ENCODE measurements at places on chromosomes 3 and 15. TPM values are rescaled to one million over a fixed set of nuclear protein-coding genes. Genes with fewer than 3 reads are reported as not detected.

Gene ABHD5
- 33.7 TPM for total RNA-seq

Gene PLSCR5
- total RNA-seq: not detected

Gene CCDC9B
- total RNA-seq: 26.0 TPM

Gene SHF
- 2.9 TPM for total RNA-seq

Gene PFN2
- total RNA-seq: 261 TPM

Gene P3H2
- 0.03 TPM for total RNA-seq

Gene CLEC3B
- not detected for total RNA-seq

Gene IL17RD
- total RNA-seq: 5.7 TPM

Gene GOLGA8T
- 0.06 TPM for total RNA-seq

Gene PAQR5
- 5.3 TPM for total RNA-seq

Gene AMIGO3
- total RNA-seq: 2.0 TPM

Gene RFTN1
- 38.4 TPM for total RNA-seq

DNA sequence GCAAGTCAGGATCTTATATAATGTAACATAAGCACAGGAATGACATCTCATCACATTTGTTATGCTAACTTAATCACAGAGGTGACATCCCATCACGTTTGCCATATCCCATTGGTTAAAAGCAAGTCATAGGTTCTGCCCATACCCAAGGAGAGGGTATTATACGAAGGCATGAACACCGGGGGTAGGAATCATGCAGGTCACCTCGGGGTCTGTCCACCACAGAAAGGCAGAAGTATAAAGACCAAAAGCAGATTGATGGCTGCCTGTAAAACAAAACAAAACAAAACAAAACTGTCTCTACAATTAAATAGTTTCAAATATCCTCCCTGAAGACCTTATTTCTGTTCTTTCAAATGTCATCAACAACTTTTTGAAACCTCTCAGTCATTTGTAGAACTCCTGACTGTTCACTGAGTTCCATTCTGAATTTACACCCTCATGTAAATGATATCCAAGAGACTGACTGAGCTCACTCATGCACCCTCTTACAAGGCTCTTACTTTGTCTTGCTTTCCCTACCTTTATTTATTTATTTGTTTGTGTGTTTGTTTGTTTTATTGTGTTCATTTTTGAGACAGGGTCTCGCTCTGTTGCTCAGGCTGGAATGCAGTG, 22.7 kb upstream of the ZNF639 start:
- DNase-seq: no peak

DNA sequence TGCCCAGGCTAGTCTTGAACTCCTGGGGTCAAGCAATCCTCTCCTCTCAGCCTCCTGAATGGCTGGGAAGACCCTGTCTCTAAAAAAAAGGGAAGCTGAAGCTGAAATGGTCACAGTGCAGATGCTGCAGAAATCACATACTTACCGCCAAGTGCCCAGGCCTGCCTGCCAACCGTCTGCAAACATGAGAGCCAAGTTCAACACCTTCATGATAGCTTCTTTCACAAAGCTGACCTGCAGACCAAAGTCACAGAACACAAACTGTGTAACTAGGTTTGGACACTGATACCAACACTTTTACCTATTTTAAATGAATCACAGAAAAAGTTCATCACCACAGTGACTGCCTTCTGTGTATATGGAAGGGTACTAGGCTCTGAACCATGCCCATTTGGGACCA, 22.8 kb upstream of the CYFIP1 start:
- no peak for DNase-seq

DNA sequence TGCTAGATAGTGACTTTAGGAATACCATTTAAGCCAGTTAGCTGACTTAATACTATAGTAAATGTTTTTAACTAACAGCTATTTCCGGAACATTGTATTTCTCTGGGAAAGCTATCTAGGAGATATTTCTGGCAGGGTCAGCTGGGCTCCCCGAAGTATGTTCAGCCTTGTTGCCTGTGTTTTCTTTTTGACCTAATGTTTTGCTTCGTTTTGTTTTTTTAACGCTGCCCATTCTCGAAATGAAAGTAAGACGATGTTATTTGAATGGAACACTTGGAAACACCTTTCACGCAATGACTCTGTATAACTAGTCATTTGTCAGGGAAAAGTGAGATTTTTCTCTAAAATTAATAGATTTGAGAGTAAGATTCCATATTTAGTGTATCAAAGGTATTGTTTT, 702.9 kb upstream of the NAALADL2 start:
- peak; percentile 20 for DNase-seq

DNA sequence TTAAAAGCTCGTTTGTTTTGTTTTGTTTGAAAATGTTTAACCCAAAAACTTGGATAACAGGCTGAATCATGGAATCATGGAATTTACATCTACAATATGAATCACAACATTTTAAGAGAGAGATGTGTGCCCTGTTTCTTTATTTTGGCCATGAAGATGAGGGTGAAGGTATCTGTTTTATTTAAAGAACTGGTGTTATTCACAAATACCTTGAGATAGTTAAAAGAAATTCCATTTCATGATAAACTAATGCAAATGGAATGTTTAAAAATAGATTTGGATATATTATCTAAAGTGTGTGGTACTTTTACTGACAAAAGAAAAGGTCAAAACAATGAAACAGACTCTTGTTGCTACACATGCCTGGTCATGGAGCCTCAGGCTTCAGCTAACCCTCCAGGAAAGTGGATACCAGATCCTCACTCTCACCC, 486.0 kb upstream of the CFAP20DC start:
- no peak for DNase-seq

DNA sequence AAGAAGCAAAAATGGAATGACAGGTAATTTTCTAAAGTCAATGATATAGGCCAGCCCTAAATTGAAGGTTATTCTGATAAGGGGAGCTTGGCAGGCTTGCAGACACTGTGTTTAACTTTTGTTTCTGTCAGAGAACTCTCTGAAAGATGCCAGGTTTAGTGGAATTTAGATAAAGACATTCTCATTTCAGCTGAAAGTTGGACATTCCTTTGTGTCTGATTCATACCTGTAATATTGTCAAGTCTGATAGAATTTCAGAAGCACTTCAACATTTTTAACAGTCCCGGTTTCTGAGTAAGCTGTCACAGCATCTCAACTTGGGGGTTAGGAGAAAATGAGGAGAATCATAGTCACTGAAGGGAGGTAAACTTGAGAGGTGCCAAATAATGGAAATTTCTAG, 84.0 kb downstream of the DIPK2A start:
- peak; percentile 69 for DNase-seq

DNA sequence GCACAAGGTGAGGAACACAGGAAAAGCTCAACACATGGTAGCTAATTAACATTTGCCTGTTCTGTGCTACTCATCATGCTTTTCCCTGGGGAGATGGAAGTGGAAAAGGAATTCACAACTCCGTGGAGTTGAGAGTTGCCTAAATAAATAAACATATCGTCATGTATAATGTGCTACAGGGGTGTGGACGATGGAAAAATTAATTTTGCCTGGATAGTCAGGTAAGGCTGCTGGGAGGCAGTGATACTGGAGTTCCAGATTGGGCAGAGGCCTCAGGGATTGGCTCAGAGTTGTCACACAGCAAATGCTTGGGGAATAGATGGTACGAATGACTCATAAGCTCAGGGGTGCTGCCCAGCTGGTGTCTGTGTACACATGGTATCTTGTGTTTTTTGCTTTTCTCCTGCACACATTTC, 3.1 kb upstream of the ABHD6 start:
- DNase-seq: peak; percentile 40

- DNase-seq: no peak
Observed at GRCh38 chr3:97391167-97391566, 373.4 kb upstream of the ARL6 start.

- DNase-seq: no peak
Observed at GRCh38 chr15:69226023-69226355, 65.6 kb downstream of the GLCE start.

DNA sequence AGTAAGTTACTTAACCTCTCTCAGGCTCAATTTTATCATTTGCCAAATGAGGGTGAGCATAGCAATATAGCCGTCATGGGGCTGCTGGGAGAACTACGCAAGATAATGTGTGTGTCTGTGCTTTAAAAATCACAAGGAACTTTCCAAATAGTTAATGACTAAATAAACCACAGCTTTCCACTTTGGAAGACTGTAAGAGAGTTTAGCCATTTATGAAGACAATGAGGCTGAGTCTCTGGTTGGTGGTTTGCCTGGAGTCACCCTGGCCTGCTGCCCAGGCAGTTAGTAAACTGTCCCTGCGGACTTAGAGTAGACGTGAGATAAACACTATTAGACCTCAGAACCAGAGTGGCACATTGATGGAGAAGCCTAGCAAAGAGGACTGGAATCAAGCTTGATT, 357.7 kb downstream of the CLSTN2 start:
- DNase-seq: peak; percentile 98

DNA sequence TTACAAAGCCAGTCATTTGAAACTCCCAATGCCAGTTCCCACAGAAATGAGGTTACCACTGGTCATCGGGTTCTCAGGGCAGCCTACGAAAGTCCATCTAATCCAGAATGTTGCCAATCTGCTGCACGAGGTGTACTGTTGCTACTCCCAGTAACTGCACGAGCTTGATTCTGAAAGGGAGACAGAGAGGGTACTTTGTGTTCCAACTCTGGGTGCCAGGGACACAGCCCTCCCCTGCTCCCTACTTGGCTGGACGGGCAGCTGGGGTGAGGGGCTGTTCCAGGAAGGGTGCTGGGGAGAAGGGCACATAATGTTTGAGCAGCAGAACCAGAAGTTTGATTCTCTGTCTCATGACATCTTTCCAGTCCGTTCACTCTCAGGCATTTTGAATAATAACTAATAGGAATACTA, 27.1 kb upstream of the OSBPL11 start:
- no peak for DNase-seq

- peak; percentile 94 for DNase-seq
Observed at GRCh38 chr3:51391075-51391565, at the start of gene RBM15B. TSS of gene RBM15B (plus strand) at chr3:51391285. CDS start at chr3:51391400, 115 bp downstream.

DNA sequence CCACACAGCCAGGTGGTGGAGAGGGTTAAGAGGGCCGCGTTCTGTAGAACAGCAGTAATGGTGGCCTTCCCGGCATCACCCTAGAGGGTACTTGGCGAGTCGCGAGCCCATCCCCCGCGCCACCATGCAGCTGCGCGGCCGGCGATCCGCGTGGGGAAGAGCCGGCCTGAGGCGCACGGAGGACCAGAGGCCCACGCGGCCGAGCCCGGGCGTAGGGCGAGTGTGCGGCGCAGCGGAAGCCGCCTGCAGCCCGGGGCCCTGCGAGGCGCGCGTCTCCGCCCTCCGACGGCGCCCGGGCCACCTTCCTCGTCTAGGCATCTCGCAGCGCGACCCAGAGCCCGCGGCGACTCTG, 423 bp downstream of the TKT start:
- no peak for DNase-seq

- DNase-seq: no peak
Observed at GRCh38 chr3:31562525-31562924, 29.8 kb downstream of the STT3B start.

DNA sequence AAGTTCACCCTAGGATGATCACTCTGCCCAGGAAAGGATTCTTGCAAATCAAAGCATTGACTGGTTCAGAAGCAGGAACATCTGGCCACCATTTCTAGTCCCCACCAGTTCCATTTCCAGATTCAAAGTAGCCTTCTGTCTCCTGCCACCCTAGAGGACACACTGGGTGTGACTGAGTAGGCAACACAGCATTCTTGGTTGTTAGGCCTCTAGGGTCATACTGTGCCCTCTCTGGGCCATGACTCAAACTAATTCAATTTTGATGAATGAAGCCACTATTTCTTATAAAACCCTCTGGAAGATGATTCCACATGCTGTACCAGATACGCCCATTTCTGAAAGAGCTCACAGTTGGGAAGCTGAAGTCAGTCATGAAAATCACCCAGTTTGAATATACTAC, 69.7 kb downstream of the WDR76 start:
- DNase-seq: peak; percentile 25

DNA sequence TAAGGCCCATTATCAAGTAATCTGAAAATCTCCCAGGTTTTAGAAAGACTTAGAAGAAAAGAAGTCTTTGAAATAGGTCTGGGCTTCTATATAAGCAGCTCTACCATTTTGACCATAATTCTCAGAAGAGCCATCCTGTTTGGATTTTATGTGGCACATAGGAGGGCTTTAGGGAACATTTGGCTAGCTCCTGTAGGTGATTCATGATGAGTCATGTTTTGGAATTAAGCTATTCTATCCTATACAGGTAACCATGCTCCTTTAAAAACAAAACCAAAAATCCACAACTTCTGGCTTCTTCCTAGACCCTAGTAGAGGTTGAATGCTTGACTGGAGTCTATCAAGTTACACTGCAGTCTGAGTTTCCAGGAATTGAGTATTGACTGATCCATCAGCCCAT, 8.9 kb downstream of the SST start:
- DNase-seq: no peak

DNA sequence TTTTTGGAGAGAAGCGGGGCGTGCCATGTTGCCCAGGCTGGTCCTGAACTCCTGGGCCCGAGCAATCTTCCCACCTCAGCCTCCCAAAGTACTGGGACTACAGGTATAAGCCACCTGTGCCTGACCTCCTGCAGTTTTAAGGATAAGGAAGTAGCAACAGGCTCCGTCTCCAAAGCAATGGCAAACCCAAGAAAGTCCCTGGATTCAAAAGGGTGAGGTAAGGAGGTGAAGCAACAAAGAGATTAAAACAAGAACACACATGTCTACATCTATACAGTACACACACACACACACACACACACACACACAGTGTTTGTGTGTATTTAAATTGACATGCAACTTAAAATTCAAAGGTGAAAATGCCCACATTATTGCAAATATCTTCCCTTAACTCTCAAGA, 58.9 kb downstream of the ABCC5 start:
- no peak for DNase-seq

DNA sequence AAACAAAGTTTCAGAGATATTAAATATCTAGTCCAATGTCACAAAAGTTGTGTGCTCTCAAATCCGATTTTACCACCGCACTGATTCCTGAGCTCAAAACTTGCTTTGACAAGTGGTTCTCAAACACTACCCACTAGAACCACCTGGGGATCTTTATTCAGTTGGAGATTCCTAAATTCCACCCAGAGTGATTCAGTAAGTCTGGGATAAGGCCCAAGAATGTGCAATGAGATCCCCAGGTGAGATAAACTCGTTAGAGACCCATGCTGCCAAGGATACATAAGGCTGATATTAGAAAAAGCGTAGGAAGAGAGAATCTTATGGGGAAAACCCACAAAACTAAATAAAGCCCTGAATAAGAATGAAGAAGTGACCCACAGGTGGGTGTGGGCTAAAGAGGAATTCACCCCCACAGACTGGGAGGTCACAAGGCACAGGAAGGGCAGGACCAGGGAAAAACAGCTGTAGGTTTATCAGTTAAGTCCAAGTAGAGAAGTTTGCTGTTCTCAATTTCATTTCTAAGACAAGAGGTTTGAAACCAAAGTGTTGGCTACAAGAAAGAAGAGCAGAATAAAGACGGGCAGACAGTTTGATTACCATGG, 11.5 kb upstream of the RPS17 start:
- no peak for DNase-seq
